Activated naive CD4-positive, alpha-beta T cell treated with anti-CD3 and anti-CD28 coated beads, Interleukin-2, amount 10 ng/mL, durations not matched to agents 5 hours and 36 hours (primary cell): ENCODE measurements at places on chromosomes 5 and 9. TPM values are rescaled to one million over a fixed set of nuclear protein-coding genes. Genes with fewer than 3 reads are reported as not detected.

PDE8B gene
- total RNA-seq: 0.86 TPM

OTP gene
- not detected for total RNA-seq

LHX3 gene
- not detected for total RNA-seq

LAMC3 gene
- total RNA-seq: 0.22 TPM

TMEFF1 gene
- 0.23 TPM for total RNA-seq

PCDHGA8 gene
- 0.05 TPM for total RNA-seq

ZNF879 gene
- total RNA-seq: 7.3 TPM

CAVIN4 gene
- 0.12 TPM for total RNA-seq

FOXB2 gene
- total RNA-seq: not detected
